ENCODE measurements at places on chromosomes 13 and 19. TPM values are rescaled to one million over a fixed set of nuclear protein-coding genes. Genes with fewer than 3 reads are reported as not detected.

The LHB gene
- not detected for polyA plus RNA-seq

The NLRP9 gene
- polyA plus RNA-seq: not detected

The SBK2 gene
- not detected for polyA plus RNA-seq

The SH2D3A gene
- 60.4 TPM for polyA plus RNA-seq

The GRIK5 gene
- polyA plus RNA-seq: not detected

All from naive thymus-derived CD4-positive, alpha-beta T cell (primary cell).